ENCODE measurements at places on chromosomes 7 and 10.
A peak's percentile ranks its signal among the peaks of the same experiment; 100 is the strongest.

DNA sequence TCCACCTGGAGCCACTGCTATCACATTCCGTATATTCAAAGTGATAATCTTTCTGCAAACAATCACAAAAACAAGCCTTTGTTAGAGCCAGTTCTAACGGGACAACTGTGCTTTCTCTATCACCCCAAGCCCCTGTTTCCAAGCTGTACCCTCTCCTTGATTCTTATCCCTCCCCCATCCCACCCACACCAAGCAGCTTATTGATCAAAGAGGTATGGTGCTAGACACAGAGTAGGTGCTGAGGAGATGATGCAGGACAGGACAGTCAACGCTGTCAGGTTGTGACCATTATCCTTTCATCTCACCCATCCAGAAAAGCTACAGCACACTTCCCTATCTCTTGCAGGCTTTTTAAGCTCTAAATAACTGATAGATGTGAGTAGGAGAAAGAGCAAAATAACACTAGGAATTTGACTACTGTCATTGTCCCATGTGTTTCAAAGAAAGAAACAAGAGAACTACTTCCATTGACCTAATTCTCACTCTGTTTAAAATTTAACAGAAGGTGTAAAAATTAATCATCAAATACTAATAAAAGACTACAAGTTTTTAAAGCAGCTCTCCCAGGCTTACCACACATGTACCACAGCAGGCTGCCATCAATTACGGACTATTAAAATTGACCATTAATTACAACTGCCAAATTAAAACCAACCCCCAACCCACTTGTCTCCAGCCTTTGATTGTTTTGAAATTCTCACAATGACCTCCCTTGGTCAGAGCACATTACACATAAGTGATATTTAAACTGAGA lies 94.3 kb downstream of the ELAPOR2 start:
- no peak for DNase-seq

- no peak for DNase-seq
Observed at GRCh38 chr10:101484175-101484745, 103.8 kb downstream of the POLL start.

DNA sequence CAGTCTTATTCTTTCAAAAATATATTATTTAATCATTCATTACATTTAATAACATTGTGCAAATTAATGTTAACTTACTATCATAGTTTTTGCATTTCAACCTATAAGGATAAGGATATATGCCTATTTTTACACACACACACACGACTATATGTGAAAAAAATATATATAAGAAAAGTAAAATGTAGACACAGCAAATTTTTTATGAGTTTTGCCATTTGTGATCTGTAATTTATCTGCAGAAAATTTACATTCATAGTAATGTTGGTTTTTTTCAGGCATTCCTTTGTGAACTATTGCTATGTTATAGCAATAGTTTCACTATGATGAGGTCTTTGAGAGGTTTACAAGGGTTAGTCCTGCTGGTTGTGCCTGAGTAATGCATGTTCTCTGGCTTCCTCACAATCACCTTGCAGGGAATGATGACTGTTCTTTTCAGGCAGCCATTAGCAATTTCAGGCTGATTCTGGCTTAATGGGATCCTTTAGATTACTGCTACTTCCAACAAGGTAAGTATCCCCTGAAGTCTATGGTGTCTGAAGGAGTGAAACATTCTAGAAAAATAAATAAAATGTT lies 183.7 kb upstream of the CDK1 start:
- DNase-seq, result no peak

- peak; percentile 89 for DNase-seq
Observed at GRCh38 chr10:4127518-4128315, 342.7 kb upstream of the KLF6 start.

- DNase-seq, result no peak
Observed at GRCh38 chr7:85806321-85806720, 619.5 kb upstream of the SEMA3D start.

DNA sequence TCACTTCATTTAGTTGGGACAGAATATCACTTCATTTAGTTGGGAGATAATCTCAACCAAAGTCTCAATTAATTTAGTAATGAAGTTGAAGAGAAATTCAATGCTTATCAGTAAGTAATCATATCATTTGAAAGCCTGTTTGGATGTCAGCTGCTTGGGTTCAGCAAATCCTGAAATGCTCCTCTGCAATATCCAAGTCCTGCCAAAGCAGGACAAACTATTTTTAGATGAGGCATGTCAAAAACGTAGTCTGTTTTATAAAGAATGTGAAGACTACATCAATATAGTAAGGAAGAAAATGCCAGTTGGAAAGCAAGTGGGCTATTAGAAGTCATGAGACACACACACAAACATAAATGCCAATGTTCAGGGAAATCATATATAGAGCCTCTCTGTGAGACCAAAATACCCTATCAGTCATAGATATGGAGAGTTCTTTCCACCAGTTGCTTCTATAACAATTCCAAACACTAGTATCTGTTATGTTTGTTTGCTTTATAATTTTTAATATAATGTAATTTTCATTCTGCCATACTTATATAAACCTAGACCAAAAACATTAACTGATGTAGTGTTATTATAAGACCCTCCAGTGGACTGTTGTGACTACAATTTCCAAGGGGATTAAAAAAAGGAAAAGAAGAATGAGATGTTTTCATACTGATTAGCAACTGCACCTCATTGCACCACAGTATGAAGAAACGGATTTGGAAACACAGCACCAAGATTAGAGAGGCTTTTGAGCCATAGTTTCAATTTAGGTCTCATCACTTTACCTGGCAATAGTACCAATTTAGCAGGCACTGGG lies 160.7 kb downstream of the LRRTM3 start:
- no peak for DNase-seq

DNA sequence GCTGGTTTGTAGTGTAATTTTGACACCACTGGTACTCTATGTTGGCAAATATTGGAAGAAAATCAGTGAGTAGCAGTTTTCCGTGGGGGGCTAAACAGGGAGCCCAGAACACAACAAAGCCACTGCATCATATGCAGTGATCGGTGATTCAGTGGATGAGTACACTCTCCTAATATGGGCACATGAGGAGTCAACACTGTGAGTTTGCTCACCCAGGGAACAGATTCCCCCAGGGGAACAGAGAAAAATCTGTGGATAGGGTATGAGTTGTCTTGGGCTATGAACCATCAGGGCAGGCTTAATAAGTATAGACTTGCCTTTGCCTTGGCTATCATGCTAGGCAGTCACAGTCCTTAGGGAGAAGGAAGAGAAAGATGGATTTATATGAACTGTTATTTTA lies 227.7 kb upstream of the SEMA3E start:
- no peak for DNase-seq

DNA sequence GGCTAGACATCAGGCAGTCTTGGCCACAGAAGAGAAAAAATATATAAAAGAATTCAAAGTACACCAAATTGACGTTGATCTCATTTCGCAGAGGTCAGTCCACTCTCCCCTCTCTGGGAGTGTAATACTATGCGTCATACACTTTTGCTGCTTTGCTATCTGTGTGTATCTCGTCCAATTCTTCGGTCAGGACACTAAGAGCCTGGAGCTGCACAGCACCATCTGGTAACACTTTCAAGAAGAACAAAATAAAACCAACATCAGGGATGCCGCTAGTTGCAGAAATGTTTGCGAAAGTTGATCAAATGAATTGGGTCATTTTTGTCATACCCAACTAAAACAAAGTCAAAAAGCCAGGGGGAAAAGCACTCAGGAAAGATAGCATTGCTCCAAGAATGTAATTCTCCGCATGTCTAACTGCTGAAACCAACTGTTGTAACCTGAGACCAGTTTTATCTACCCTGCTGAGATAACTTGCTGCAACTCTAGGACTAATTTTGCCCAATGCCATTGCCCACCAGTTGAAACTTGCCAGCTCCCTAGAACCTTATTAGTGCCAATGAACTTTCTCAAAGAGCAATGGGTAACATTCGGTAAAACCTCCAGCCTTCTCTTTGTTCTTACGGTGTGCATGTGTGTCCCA lies 23.0 kb downstream of the TMEM176A start:
- no peak for DNase-seq

DNA sequence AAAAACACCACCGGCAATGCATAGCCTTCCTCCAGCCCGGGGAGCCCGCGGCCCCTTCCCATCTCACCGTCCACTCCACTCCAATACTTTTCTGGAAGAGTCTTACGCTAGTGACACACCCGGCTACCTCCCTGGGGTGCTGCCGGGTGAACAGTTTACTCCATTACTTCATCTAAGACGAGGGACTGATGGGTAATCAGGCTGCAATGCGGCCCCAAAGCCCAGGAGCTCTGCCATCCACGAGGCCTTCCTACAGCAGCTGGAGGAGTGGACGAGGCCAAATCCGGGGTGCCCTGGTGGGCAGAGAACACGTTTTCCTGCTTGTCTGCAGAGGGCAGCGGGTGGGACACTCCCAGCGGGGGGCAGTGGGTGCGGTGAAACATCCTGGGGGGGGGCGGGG lies 356.2 kb upstream of the SHH start:
- DNase-seq, result no peak

GRCh38 chr10:21724687-21725367 lies 190.8 kb downstream of the MLLT10 start:
- peak; percentile 55 for DNase-seq

DNA sequence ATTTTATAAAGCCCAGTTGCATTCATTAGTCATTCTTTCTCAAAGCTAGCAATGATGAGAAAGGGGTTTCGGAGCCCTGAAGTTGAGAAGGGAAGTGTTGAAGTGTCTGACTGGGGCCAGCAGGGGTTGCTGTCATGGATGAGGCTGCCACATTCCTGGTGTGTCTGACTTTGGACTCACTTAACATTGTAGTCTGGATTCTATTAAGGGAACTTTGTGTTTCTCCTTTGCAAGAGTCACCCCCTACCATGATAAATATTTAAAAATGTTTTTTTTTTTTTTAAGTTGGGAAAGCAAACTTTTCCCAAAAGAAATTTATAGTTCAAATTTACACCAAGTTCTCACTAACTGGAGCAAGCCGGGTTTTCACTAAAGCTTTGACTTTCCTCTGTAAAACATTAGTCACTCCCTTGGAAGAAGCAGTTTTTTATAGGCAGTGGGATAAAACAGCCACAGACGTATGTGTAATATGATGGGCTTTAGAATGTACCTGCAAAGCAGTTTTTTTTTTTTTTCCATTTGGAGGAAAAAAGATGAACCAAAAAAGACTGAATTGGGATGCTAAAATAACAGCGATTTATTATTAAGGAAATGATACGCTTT lies 243.6 kb downstream of the TWIST1 start:
- DNase-seq, result no peak

DNA sequence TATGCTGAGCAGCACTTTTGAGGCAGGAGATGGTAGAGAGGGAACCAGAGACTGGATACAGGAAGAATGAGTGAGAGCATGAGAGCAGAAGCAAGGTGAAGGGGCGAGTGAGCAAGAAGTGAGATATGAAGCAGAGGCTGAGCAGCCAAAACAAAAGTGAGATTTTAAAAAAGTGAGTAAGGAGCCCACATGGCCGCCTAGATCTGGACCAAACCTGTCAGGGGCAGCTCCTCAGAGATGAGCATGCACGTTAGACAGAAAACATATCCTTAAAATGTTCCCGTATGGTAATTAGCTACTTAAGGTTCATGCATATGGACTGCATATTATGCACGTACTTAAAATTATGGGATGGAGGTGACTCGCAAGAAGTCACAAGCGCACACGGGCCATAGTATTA lies 22.5 kb downstream of the TMEM176A start:
- DNase-seq, result no peak

DNA sequence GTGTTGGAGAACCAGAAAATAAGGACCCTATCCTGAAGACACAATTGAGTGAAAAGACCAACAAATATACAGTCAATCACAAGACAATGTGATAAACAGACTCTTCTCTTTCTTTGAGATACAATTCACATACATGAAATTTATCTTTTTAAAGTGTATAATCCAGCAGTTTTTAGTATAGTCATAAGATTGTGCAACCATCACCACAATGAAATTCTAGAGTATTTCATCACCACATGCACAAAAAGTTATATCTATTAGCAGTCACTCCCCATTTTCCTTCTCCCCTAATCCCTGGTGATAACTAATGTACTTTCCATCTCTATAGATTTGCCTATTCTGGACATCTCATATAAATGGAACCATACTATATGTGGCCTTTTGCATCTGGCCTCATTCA lies 8.2 kb upstream of the SORBS1 start:
- DNase-seq, result no peak

DNA sequence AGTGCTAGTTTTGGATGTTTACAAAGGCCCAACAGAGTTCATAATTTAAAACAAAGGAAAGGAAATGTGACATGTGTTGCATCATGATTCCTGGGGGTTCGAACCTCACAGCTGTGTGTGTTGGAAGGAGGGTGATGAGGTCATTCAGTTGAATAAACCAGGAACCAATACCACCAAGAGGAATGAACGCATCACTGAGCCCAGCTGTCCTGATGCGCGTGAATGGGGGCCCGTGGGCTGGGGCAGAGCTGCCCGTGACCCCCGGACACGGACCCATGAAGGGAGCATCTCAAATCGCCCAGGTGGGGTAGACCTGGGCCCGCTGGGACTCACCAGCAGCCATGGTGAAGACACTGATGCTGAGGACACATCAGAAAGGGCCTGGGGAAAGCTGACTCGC lies 33.0 kb downstream of the BRI3 start:
- DNase-seq, result no peak

- no peak for DNase-seq
Observed at GRCh38 chr10:95646160-95646559, 10.4 kb downstream of the ALDH18A1 start.

- DNase-seq, result no peak
Observed at GRCh38 chr7:104074529-104074928, 85.1 kb upstream of the RELN start.

DNA sequence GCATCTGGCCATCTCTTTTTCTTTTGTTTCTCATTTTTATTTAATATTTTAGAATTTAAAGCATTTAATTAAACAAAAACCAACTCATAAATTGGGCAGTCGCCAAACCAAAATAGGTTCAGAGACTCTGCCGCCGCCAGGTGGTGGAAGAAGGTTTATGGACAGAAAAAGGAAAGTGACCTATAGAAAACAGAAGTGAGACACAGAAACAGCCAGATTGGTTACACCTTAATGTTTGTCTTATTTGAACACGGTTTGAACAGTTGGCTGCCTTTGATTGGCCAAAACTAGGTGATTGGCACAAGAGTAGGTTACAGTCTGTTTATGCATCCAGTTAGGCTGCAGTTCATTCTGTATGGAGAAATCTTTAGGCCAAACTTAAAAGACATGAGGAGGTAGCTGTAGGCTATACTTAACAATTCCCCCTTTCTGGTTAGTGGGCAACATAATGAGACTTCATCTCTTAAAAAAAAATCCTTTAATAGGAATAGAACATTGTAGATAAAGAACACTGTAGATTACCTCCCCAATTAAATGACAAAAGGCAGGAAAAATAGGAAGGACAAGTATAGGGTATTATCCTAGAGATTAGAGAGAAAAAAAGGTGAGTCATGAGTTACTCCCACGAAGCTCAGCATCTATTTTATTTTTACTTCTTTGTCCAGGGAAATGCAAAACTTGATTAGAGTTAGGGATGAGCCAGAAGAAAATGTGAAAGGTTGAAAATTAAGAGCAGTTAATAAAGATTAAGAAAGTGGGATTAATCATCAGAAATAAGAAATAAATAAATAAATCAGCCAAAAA lies 23.9 kb upstream of the CYCS start:
- DNase-seq, result no peak

GRCh38 chr7:151339651-151340382 lies 1.8 kb upstream of the NUB1 start:
- peak; percentile 89 for DNase-seq

All from inflammatory macrophage (primary cell).